T-helper 22 cell (primary cell): ENCODE measurements at places on chromosomes 2 and 18.

DNA sequence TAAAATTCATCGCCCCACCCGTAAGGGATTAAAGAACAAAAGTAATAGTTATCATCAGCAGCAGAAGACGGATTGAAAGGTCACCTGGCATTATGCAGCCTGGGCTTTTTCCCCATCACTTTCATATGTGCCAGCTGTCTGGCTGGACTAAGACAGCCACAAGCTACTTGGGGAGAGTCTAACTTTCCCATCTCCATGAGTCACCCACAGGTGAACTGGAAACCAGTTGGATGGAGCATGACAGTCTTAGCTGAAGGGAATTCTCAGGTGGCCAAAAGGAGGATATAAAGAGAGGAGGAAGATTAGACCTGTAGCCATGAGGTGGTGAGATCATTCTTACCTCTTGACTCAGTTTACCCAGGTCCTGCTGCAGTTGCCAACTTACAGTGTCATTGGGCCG is 7.0 kb upstream of the FAM178B start:
- DNase-seq: no peak

- no peak for DNase-seq
These were observed 267.9 kb downstream of the SOX11 start for GRCh38 chr2:5959836-5960820.

GRCh38 chr2:96931466-96931865 is 54.9 kb downstream of the FAM178B start:
- DNase-seq: no peak

DNA sequence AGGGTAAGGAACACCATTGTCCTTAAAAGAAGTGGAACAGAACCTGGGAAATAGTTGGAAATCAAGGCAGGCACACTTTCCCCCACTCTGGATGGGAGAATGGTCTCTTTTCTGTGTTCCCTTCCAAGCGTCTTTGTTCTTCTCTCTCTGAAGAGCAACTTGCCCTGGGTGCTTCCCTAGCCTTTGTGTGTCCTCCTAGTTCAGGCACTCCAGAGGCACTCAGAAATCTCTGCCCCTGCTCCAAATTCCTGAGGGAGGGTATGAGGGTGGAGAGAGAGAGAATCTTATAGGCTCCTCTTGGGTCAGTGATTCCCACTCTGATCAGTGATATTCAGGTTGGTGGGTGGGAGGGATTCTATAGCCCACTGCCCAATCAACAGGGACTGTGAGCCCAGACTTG is 8.8 kb upstream of the SIX2 start:
- DNase-seq: no peak

GRCh38 chr2:140975237-140975636 is 1155.6 kb downstream of the LRP1B start:
- DNase-seq: no peak

- DNase-seq: no peak
These were observed 77.8 kb upstream of the PMAIP1 start for GRCh38 chr18:59821983-59822382.

GRCh38 chr18:42310956-42311355 is 355.9 kb downstream of the PIK3C3 start:
- DNase-seq: no peak

GRCh38 chr2:7432436-7432835 is 515.2 kb downstream of the RNF144A start:
- DNase-seq: no peak

GRCh38 chr2:99066075-99066958 is 75.2 kb upstream of the C2orf15 start:
- no peak for DNase-seq

DNA sequence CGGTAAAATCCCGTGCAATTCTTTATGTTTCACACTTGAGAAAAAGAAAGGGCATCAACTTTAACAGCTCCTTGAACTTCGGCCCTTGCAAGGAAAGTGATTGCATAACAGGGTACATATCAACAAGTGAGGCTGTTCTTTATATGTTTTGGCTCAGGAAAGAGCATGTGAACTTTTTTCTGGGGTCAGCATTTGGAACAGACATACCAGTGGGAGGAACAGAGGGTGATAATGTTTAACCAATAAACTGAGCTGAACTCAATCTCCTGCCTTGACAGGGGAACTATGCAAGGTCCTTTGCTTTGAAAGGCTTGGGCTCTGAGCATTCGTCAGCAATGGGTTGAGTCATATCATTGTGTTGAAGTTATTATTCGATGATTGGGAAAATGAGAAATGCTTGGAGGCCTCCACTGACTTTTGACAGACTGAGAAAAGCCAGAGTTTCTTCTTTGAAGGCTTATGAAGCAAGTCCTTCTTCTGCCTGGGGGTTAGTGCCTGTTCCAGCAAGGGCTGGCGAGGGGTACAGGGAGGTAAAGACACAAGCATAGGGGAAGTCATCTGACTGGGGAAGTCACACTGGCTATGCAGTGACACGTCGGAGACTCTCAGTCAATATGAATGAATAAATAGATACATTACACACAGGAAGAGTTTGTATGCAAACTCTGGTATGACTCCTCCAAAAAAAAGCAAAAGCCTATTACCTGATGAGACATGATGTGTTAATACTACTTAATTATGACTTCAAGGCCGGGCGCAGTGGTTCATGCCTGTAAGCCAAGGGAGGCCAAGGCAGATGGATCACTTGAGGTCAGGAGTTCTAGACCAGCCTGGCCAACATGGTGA is 57.2 kb downstream of the CYB5A start:
- no peak for DNase-seq
